ENCODE measurements at places on chromosomes 16 and 17.

DNA sequence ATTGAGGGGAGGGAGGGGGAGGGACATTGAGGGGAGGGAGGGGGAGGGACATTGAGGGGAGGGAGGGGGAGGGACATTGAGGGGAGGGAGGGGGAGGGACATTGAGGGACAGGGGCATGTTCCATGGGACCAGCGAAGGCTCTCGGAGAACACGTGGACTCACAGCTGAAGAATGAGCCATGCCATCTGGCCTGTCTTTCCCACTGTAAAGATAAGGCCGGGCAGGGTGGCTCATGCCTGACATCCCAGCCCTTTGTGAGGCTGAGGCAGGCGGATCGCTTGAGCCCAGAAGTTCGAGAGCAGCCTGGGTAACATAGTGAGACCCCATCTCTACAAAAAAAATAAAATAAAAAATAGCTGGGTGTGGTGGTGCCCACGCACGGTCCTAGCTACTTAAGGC lies 32.5 kb downstream of the RPH3AL start:
- DNase-seq, result no peak

DNA sequence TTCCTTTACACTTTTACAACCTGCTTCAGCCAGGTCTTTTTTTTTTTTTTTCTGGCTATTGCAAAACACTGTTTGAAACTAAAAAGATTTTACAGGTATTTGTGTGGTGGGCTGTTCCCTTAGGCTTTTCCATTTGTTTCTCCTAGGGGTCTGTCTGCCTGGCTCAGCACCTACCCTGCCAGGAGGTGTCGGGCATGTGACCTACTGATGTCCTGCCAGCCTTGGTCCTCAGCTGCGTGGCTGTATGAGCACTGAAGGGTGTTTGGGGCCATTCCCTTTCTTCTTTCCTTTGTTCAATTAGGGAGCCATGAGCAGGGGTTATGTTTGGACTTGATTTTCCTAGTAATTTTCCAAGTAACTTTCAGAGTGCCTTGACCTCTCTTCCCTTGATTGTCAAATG lies 269.2 kb upstream of the SALL1 start:
- DNase-seq, result no peak

GRCh38 chr17:31580706-31581490 lies 189.4 kb downstream of the RAB11FIP4 start:
- DNase-seq, result peak; percentile 93

DNA sequence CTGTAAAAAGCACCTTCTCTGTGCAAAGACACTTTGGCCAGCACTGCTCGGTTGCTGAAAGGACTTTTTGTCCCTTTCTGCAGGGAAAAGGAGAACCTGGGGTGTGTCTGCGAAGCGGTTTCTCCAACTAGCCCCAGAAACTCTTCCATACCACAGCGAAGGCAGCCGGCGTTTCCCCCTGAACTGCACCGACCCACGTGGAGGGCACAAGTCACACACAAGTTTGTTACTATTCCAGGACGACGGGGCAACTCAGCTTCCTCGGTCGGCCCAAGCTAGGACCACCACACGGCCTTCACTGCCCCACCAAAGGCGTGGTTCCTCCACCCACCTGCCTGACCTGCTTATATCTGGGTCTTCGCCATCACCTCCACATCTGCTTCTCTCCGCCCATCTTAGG lies 1.9 kb downstream of the RTN4RL1 start:
- no peak for DNase-seq

DNA sequence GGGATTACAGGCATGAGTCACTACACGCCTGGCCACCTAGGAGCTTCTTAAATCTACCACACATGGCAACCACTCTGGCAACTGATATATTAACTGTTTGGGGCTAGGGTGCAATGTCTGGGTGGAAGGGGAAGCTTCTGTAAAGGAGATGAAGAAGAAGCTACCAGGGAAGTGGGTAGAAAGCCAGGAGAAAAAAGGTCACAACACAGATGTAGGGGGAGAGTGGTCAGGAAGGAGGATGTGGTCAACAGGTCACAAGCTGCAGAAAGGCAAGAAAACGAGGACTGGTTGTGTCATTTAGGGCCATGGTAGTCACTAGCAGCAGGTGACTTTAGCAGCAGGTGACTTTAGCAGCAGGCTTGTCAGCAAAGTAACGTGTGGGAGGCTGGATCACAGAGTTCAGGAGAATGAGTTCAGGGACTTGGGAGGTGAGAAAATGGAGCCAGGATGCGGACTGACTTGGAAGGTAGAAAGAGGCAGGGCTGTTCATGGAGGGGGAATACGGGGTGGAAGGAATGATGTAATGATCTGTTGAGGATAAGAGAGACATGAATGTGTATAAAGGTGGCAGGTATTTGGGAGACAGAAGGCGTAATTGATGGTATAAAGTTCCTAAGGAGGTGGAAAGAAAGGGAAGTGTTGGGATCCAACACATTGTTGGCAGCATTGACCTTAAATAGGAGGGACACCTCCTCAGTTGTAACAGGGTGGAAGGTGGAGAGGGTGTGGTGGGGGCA lies 16.3 kb upstream of the WFIKKN2 start:
- DNase-seq, result no peak
